Lung (tissue), 17 donors: ENCODE measurements at places on chromosomes 13 and 19.

DNA sequence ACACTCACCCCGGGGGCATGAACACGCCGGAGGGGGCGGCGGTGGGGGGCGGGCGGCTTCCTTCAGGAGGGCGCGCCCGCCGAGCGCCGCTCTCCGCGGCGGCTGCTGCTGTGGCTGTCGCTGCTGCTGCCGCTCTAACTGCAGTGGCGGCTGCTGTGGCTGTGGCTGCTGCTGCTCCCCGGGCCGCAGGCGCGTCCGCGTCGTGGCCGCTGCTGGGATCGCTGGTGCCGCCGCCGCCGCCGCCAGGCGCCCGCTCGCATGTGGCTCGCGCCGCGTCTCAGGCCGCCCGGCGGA, at the start of gene BBC3:
TSS of gene BBC3 (minus strand) at position 279 of the 294 bp plus-strand sequence. CDS start 2,768 bp downstream, outside the sequence.
- no peak for DNase-seq

DNA sequence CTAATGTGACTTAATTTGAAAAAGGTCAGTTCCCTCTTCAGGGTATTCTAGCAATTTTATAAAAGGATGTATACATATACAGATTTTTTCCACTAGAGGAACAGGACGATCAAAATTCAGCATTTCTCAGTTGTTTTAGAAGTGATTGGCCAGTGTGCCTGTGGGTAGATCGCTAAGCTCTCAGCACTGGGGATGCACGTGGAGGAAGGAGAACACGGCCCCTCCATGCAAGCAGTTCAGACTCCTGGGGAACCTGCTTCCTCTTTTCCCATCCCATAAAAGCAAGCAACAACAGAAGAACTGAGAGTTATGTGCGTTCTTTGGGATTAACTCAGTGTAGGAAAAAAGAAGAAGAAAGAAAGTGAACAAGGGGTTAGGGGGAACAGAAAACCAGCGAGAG, 328.8 kb downstream of the FOXO1 start:
- no peak for DNase-seq

DNA sequence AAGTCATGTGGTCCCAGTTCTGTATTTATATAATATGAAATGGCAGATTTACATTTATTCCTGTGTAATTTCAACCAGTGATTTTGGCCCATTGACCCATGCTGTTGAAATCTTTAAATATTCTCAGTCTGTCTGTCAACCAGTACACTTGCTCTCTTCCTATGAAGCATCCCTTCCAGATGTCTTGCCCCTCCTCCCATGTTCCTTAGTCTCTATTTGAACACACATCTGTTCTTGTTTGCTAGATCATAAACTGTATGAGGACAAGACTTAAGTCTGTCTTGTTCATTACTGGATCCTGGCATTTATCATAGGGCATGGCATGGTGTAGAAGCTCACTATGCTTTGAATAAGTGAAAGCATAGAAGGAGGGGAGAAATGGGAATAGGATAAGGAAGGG, 34.9 kb downstream of the STARD13 start:
- peak; percentile 35 for DNase-seq

DNA sequence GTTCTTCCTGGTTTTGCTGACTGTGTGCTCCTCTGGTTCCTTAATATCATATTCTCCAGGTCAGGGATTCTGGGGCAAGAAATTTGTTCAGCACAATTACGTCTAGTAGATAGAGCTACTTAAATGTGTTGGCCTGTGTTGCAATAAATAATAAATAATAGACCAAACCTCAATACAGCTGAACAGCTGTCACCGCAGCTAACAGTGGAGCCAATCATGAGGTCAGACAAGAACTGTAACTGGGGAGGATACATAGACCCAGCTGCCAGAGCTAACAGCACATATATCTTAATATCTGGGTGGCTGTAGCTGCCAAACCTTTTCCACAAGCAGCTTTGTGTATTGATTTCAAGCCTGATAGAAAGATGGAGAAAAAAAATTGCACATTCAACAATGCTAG, 1596.3 kb upstream of the PCDH20 start:
- peak; percentile 65 for DNase-seq

DNA sequence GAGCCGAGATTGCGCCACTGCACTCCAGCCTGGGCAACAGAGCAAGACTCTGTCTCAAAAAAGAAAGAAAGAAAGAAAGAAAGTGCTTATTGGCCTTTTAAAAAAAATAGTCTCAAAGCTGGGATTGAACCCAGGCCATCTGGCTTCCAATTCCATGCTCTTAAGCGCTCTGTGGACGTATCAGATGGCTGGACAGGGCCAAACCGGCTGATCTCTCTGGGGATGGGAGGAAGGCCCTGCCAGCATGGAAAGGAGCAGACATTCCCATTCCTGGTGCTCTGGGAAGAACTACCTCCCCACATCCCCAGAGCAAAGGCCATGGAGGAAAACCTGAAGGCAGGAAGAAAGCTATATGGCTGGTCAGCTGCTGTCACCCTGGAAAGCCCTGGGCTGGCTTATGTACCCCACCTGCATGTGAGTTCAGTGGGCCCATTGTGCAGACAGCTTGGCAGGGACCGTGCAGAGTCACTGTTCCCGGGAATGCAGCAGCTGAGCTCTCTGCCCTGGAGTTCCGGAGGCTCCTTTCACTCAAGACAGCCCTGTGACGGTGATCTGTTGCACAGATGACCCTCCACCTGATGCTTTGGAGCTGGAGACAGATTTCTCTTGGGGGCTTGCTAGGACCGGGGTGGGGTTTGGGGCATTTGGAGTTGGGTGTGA, 84.3 kb downstream of the SIPA1L3 start:
- DNase-seq, result no peak

DNA sequence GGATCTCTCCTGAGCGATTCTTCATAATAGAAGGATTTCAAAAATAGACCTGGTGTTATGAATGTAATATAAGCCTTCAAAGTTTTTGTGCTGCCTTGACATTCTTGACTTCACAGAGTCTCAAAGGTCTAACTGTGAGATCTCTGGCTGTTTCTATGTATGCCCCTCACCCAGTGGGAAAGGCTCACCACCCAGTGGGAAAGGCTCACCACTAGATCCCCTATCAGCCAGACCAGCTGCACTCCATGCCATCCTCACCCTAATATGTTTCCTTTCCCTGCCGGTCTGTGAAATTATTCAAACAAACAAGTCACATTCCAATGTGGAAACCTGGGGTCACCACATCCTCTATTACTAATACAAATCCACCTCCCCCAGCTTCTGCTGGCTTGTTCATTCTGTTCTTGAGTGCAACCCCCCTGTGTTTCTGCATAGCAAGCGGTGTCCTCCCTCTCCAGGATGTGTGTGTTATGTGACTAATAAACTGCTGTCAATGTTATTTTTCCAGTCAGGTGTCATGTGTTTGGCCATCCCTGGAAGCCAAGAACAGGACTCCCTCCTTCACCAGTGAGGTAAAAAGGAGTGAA, 13.8 kb upstream of the SLITRK1 start:
- DNase-seq, result no peak

GRCh38 chr13:46759846-46760245, 37.1 kb downstream of the ESD start:
- no peak for DNase-seq

- DNase-seq, result no peak
These were observed 132.8 kb upstream of the SPRY2 start for GRCh38 chr13:80473695-80474094.

GRCh38 chr19:6278740-6279619, 795 bp downstream of the MLLT1 start:
- no peak for DNase-seq

- DNase-seq, result no peak
These were observed 475.6 kb downstream of the COG6 start for GRCh38 chr13:40130871-40131636.

DNA sequence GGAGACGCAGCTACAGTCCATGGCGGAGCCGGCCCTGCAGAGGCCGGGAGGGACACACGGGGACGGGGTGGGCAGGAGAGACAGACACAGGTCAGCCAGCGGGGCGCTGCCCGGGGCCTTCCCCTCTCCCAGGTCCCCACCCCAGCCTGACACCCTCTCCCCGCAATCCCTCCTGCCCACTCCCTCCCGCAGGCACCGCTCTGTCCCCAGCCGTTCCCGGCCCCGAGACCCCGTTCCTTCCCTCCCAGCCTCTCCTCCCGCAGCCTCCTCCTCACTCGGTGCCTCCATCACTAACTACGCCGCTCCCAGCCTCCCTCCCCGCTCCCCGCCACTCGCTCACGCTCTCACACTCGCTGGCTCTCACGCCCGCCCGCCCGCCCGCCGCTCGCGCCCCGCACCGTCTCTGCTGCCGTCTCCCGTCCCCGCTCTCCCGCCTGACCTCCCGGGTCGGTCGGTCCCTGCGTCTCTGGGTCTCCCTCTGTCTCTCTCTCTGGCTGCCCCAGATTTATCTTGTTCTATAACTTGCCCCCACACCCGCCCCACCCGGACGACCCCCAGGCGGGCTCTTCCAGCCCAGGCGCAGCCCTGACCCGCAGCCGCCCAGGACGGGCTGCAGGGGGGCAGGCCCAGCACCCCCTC, 15.2 kb downstream of the ERFL start:
- no peak for DNase-seq

DNA sequence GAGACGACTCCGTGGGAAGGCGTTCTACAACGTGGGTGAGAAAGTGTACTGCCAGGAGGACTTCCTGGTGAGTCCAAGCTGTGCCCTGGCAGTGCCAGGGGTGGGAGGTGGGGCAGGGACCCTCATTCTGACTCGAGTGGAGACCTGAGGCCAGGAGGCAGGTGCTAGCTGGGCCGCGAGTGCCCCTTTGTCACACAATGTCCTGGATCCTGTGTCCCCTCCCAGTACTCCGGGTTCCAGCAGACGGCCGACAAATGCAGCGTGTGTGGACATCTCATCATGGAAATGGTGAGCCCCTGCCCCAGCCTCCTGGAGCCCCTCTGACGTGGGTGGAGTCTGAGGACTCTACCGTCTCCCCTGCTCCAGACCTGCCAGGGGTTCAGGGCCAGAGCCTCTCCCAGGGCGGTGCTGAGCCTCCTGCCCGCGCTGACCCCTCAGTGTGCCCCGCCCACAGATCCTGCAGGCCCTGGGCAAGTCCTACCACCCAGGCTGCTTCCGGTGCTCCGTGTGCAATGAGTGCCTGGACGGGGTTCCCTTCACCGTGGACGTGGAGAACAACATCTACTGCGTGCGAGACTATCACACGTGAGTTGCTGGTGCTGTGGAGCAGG, 11.6 kb downstream of the WTIP start:
- no peak for DNase-seq

DNA sequence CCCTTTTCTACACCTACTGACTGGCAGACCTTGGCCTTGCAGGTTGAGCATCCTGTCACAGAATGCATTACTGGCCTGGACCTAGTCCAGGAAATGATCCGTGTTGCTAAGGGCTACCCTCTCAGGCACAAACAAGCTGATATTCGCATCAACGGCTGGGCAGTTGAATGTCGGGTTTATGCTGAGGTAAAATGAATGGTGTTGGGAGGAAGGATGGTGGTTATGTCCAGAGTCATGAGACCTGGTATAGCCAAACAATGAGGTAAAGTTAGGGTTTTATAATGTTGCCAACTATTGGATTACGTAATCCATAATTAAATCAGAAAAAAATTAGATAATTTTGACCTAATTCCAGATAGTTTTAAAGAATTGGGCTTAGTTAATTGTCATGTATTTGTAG, 212.5 kb downstream of the PCCA start:
- DNase-seq, result peak; percentile 20

DNA sequence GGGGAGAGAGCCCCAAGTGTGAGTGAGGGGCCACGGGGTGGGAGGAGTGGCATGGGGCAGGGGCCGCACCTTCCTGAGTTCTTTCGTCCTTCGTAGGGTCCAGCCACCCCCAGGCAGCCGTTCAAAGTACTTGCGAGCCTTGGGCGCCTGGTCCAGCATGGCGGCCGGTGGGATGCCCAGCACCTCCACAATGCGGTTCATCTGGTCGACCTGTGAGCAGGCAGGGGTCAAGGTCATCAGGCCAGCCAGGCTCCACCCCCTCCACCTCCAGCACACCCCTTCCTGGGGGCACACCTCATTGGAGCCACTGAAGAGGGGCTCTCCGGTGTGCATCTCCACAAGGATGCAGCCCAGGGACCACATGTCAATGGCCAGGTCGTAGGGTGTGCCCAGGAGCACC, 6.7 kb downstream of the DYRK1B start:
- no peak for DNase-seq

GRCh38 chr13:73580513-73581267, 521.9 kb downstream of the KLF5 start:
- DNase-seq, result peak; percentile 23

DNA sequence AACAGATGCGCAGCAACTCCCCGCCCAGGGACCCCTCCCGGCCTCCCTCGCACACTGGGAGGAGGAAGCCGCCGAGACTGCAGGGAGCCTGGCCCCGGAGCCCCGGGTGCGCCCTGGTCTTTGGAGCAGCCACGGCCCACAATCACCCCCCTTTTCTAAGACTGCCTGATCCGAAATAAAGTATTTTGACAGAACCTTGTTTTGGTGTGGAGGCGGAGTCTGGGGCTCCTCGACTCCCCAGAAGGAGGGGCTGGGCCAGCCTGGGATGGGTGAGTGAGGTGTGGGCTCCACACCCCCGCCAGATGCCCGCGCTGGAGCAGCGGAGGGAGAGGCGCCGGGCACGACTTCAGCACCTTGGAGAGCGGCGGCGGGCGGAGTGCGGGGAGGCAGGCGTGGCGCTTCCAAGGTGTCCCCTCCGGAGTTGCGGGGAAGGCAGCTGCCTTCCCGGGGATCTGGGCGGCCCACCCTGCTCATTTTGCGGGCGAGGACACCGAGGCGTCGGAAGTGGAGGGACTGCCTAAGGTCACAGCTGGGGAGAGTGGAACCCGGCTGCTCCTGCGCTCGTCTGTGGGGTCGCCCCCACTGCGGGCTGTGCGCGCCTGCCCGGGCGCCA, 9.4 kb downstream of the SIRT6 start:
- peak; percentile 52 for DNase-seq
